ENCODE measurements at places on chromosomes 5 and 9. TPM values are rescaled to one million over a fixed set of nuclear protein-coding genes. Genes with fewer than 3 reads are reported as not detected.

DNA sequence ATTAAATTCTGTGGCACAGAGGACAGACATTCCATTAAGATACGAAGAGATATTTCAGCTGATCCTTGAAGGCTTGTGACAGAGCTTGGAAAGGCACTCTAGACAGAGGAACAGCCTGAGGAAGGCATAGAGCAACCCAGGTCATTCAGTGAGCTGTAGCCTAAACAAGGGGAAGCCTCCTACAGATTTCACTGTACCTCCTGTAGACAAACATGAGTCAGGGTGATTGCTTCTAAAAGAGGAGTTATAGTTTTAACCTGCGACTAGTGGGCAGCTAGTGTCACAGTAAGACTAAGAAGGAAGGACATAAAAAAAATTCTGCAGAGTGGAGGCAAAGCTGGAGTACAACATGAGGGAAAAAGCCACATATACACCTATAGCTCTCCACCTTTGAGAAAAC, 43.5 kb upstream of the ANKDD1B start:
- H3K4me1 ChIP-seq: peaks cover 42% of the 10 kb centered on the region
- DNase-seq: no peak
- H3K27ac ChIP-seq: peak overlapping the region; percentile 56
- H3K27me3 ChIP-seq: no peaks in the 10 kb centered on the region

- no peaks in the 10 kb centered on the region for H3K4me1 ChIP-seq
- no peaks in the 10 kb centered on the region for H3K27me3 ChIP-seq
- no peak overlapping the region for H3K27ac ChIP-seq
These were observed 143.4 kb downstream of the GDNF start for GRCh38 chr5:37696190-37697021.

DNA sequence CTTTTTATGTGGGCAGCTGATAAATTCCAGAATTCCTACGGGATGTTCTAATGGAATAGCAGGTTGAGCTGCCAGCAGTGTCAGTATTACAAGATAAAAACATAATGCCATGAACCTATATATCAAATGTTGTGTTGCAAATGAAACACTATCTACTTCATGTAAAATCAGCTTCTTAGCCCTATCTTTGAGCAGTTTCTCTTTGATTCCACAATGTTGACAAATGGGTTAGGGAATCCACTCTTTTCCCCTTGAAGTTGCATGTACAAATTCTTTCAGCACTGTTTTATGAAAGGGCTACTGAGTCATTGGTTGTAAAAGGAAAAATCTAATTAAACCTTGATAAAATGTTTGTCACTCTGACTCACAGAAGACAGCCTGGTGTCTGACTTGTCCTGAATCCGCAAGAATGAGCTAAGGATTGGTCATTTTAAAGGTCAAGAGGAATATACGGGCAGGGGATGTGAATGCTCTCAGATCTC, 950.6 kb upstream of the NUDT12 start:
- no peaks in the 10 kb centered on the region for H3K4me1 ChIP-seq
- no peak overlapping the region for H3K4me3 ChIP-seq
- H3K36me3 ChIP-seq: no peaks in the 10 kb centered on the region

Gene ZNG1A
- 74.2 TPM for total RNA-seq

- no peak for DNase-seq
- no peak overlapping the region for H3K27ac ChIP-seq
- H3K4me3 ChIP-seq: no peak overlapping the region
- H3K4me1 ChIP-seq: no peaks in the 10 kb centered on the region
- no peaks in the 10 kb centered on the region for H3K36me3 ChIP-seq
These were observed 223.7 kb downstream of the PCSK5 start for GRCh38 chr9:76114144-76114543.

Gene WWC1
- 61.8 TPM for total RNA-seq

GRCh38 chr9:35161713-35162604, at the start of gene UNC13B:
UNC13B (plus strand) TSS chr9:35162009; CDS start chr9:35162284, 275 bp downstream.
- no peaks in the 10 kb centered on the region for H3K27me3 ChIP-seq
- peaks cover 10% of the 10 kb centered on the region for H3K4me1 ChIP-seq
- H3K36me3 ChIP-seq: no peaks in the 10 kb centered on the region
- H3K4me3 ChIP-seq: peak within 1 kb of the TSS; percentile 51
- DNase-seq: peak; percentile 96
- peak within 1 kb of the TSS; percentile 81 for H3K27ac ChIP-seq

DNA sequence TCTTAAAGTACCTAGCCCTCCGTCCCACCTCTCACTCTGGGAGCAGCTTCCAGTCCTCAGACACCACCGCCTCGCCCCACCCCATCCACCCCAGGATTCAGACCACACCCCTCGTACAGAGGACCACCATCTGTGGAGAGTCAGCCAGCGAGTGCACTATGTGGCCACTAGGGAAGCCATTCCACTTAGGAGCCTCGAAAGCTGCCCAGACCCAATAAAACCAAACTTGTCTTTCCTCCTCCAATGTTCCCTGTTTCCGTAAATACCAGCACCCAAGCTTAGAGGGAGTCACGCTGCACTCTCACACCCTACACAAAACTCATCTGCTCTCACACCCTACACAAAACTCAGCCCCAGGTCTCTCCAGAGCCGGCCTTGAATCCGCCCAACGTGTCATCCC, 1.9 kb downstream of the GCNT4 start:
- H3K36me3 ChIP-seq: no peaks in the 10 kb centered on the region
- H3K27ac ChIP-seq: no peak overlapping the region
- no peak overlapping the region for H3K4me3 ChIP-seq
- no peaks in the 10 kb centered on the region for H3K27me3 ChIP-seq
- H3K4me1 ChIP-seq: peaks cover 7% of the 10 kb centered on the region

Gene ZCCHC9
- 19.2 TPM for total RNA-seq

- H3K27ac ChIP-seq: no peak overlapping the region
- peaks cover 9% of the 10 kb centered on the region for H3K4me1 ChIP-seq
- H3K27me3 ChIP-seq: no peaks in the 10 kb centered on the region
- no peaks in the 10 kb centered on the region for H3K36me3 ChIP-seq
- peak; percentile 86 for DNase-seq
- no peak overlapping the region for H3K4me3 ChIP-seq
These were observed 14.6 kb downstream of the DAPK1 start for GRCh38 chr9:87512311-87512710.

DNA sequence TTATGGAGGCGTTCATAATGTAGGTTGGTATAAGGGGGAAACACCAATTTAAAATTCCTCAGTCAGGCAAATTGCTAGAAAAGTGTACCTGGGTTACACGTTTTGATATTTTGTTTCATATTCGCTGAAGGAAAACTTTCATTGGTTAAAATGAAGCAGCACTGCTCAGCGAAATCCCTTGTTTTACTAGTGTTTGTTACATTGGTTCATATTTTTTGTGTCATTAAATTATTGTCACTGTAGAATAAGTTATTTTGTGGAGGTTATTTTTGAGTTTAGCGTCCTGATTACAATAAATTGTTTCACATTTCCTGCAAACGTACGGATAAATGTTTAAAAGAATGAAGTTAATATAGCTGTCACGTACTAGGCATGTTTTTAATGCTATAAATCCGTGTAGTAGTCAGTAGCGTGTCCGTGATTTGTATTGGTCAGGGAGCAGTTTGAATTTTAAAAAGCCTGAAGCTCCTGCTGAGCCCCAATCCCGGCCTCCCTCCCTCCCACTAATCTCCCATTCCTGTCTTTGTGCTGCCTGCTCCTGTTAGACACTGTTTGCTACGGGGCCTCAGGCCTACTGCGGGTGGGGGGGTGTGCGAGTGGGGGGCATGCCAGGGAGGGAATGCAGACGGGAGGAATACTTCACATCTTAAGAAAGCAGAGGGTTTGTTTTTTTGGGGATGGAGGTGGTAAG, 2.0 kb downstream of the NIPBL start:
- H3K4me3 ChIP-seq: peak overlapping the region; percentile 90
- DNase-seq: peak; percentile 23
- no peaks in the 10 kb centered on the region for H3K27me3 ChIP-seq
- no peaks in the 10 kb centered on the region for H3K36me3 ChIP-seq
- peaks cover 43% of the 10 kb centered on the region for H3K4me1 ChIP-seq

- no peak for DNase-seq
- no peak overlapping the region for H3K4me3 ChIP-seq
- H3K27me3 ChIP-seq: no peaks in the 10 kb centered on the region
- H3K27ac ChIP-seq: no peak overlapping the region
These were observed 6.8 kb downstream of the UBE2R2 start for GRCh38 chr9:33823801-33824200.

- no peaks in the 10 kb centered on the region for H3K4me1 ChIP-seq
- H3K4me3 ChIP-seq: no peak overlapping the region
- H3K27ac ChIP-seq: no peak overlapping the region
- no peak for DNase-seq
These were observed 20.8 kb downstream of the NKD2 start for GRCh38 chr5:1029282-1029944.

Gene PDE6A
- total RNA-seq: not detected

DNA sequence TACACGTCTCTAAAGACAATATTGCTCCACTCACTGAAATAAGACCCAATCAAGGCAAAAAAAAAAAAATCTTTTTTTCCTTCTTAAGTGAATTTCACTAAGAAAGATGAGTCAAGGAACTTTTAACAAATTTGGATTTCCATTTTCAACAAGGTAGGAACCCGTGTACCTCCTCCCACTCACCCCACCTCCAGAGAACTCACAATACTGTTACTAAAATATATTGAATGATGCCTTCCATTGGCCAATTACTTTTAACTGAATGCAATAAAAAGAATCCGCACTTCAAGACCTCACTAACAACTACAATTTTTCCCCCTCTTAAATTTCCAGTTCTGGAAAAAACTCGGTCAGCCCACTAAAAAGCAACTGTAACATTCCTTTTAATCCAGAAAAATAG, 50.7 kb downstream of the FBXW11 start:
- no peaks in the 10 kb centered on the region for H3K27me3 ChIP-seq
- H3K4me1 ChIP-seq: peaks cover 54% of the 10 kb centered on the region
- H3K27ac ChIP-seq: peak overlapping the region; percentile 47
- no peak overlapping the region for H3K4me3 ChIP-seq
- DNase-seq: no peak

DNA sequence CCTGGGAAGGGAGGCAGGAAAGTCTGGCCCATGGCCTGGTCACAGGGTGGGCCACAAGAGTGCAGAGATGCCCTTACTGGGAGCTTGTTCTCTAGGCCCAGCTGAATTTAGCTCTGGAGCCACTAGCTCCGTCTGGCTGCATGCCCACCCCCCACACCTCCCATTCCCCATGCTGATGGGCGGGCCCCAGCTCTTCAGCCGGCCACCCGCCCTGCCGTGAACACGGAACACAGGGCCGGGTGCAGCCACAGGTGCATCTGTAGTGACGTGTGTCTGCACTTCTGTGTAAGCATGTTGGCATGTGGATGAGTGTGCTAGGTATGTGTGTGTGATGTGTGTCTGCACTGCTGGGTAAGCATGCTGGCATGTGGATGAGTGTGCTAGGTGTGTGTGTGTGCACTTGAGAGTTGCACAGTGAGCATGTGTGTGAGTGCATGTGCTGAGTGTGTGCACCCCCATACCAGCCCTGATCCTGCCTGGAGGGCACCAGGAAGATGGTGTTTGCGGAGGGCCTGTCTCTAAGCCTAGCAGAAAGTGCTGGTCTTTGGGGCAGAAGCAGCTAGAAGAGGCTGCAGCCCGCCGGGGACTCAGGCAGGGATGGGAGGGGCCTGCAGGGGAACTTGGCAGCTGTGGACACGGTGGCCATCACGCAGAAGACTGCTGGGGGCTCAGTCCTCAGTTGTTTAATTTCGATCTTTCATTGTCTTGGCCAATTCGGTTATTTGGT, 136.4 kb downstream of the CACNA1B start:
- no peaks in the 10 kb centered on the region for H3K36me3 ChIP-seq
- DNase-seq: no peak
- H3K4me3 ChIP-seq: no peak overlapping the region
- H3K4me1 ChIP-seq: peaks cover 17% of the 10 kb centered on the region
- no peaks in the 10 kb centered on the region for H3K27me3 ChIP-seq

GRCh38 chr5:21168557-21168956, 1180.6 kb upstream of the CDH18 start:
- no peaks in the 10 kb centered on the region for H3K4me1 ChIP-seq
- no peaks in the 10 kb centered on the region for H3K36me3 ChIP-seq
- H3K27me3 ChIP-seq: no peaks in the 10 kb centered on the region

Gene MSANTD3
- total RNA-seq: 46.1 TPM

DNA sequence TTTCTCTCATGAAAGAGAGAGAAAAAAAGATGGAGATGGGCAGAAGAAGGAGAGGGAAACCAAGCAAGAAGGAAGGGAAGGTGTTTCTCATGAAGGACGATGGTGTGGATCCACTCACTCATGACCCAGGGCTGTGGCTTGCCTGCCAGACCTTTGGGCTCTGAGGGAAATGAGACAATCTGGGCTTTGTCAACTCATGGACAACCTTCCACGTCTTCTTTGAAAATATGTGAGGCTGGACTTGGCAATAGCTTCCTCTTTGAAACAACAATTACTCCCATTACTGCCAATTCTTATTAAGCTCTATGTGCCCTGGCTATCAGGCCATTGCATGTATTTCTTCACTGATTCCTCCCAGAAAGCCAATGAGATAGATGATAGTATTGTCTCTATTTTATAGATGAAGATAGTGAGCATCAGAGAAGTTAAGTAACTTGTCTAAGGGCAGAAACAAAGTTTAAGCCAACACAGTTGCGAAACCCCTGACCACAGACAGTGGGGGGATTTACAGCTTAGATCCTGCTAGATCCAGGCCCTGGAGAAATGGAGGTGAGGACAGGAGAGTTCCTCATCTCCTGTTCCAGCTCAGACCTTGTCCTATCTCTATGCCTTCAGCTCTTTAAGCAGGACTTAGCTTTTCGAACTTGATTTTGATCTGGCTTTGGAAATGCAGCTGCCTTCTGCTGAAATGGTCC, 132.4 kb downstream of the GCNT1 start:
- H3K27ac ChIP-seq: no peak overlapping the region
- no peaks in the 10 kb centered on the region for H3K27me3 ChIP-seq
- no peaks in the 10 kb centered on the region for H3K36me3 ChIP-seq
- no peak overlapping the region for H3K4me3 ChIP-seq
- H3K4me1 ChIP-seq: no peaks in the 10 kb centered on the region

DNA sequence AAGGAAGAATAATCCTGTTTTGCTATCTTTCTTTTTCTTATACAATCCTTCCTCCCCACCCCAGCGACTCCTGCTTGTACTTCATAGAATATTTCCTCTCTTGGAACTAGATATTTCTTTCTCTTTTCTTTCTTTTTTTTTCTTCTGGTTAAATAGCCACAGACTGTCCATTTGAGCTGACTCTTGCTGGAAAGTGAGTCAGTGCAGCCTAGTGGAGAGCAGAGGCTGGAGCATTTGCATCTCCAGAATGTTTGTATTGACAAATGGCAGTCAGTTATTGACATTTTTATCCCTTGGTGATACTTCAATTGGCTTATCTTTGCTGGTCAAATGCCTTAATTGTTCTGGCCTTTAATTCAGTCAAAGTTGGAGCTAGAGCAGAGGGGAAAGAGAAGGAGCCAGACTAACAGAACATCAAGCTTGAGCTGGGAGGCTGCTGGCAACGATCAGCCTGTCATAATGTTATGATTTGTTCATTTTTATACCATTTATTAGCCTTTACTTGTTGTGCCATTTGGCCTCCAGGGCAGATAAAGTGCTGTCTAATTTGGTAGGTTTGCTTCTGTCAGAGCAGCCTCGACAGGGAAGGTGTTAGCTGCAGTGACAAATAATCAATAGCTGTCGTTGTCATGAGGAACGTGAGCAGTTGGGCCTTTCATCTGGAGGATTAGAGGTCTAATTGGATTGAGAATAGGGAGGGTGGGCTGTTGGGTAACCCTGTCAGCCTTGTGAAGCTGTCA, 69.0 kb downstream of the INVS start:
- no peak overlapping the region for H3K4me3 ChIP-seq
- H3K36me3 ChIP-seq: no peaks in the 10 kb centered on the region
- H3K27ac ChIP-seq: no peak overlapping the region
- no peak for DNase-seq

Gene CRHBP
- 3.1 TPM for total RNA-seq

Measured in thyroid gland (tissue), 4 donors.